ENCODE measurements at places on chromosomes 2 and 18.

DNA sequence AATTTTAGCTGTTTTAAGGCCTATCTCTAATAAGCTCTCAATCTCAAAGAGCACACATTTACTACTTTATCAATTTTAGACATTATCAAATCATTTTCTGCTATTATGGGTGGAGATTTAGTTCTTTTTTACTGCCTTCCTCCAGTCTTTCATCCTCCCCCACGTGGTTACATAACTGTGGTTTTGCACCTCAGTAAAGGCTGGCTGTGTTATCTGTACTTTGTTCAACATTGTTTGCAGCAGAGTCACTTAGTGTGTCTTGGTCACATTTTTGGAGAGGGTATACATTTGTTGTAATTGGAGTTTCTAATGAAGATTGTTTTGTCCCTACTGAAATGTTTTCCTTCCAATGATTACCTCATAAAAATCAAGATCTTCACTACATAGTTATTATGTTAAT lies 549.6 kb upstream of the CELF4 start:
- no peak for DNase-seq

DNA sequence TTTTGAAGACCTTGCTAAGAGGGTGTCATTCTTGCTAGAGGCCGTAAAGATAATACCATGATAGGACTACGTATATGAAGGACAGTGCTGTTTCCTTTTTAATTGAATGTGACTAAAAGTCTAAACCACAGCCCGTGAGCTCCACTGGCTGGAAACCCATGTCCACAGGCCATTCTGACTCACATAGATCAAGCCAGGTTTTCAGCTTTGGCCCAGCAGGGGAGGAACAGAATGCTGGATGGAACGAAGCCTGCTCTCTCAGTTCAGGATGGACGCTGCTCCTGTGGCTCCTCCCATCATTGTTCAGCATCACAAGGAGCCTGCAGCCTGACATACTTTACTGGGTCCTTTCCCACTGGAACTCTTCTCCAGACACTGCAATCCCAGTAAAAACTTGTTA lies 47.6 kb downstream of the ALPK2 start:
- no peak for DNase-seq

DNA sequence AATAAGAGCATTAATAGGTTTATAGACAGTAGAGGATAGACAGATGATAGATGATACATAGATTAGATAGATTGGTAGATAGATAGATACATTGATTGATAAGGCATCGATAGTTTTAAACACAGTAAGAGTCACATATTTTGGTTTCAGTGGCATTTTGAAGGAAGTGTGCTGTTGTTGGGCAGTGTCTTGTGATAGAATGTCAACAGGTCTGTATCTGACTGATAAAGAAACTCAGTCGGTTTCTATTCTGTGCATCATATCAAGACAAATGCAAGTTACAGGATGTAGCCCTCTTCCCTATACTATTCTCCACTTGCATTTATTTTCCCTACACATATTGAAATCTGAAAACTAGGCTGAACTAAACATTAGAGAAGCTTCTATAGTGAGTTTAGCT lies 1229.0 kb upstream of the ZEB2 start:
- no peak for DNase-seq

GRCh38 chr18:74489676-74490075 lies 6.5 kb upstream of the CNDP2 start:
- DNase-seq, result no peak

DNA sequence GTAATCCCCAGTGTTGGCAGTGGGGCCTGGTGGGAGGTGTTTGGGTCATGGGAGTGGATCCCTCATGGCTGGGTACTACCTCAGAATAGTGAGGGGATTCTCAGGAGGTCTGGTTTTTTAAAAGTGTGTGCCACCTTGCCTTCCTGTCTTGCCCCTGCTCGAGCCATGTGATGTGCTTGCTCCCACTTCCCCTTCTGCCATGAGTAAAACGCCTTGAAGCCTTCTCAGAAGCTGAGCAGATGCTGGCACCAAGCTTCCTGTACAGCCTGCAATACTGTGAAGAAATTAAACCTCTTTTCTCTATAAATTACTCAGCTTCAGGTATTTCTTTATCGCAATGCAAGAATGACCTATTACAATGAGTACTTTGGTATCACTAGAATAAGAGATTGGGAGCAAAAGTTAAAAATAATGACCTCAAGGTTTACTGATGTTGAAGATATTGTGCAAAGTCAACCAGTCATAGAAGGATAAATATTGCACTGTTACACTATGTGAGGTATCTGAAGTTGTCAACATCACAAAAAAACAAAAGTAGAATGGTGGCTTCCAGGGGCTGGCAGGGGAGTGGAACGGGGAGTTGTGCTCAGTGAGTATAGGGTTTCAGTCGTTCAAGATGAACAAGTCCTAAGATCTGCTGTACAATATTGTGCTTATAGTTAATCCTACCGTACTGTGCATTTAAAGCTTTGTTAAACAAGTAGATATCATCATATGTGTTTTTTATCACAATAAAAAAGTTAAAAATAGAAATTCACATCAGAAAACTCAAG lies 938.3 kb upstream of the CNTNAP5 start:
- no peak for DNase-seq

DNA sequence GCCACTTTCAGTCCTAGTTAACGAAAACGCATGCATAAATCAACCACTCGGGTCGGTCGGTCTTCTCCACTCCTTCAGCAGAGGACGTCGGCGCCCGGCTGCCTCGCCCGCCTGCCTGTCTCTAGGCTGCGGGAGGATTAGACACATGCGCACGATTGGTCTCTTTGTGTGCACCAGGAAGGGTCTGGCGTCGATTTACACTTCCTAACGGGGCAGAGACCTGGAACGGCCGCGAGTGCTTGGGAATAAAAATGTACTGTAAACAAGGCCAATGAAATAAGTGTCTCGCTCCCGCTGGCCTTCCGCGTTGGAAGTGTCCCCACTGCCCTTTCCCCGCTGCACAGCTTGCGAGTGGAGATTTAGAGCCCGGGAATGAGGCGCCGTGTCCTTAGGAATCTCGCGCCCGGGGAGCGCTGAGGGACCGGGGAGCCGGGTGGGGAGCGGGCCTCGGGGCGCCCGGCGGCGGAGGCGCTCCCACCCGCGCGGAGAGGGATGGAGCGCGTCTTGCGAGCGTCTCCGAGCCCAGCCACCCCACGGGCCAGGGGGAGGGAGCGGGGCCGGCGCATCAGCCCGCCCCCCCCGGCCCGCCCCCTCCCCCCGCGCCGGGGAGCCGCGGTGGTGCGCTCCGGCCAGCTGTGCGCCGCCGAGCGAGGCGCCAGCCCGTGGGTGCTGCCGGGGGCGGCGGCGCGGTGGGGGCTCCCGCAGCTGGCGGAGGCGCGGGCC lies at the start of gene DOK6:
Gene DOK6 (plus strand): TSS at position 636 of the 723 bp plus-strand sequence.
- DNase-seq, result no peak

DNA sequence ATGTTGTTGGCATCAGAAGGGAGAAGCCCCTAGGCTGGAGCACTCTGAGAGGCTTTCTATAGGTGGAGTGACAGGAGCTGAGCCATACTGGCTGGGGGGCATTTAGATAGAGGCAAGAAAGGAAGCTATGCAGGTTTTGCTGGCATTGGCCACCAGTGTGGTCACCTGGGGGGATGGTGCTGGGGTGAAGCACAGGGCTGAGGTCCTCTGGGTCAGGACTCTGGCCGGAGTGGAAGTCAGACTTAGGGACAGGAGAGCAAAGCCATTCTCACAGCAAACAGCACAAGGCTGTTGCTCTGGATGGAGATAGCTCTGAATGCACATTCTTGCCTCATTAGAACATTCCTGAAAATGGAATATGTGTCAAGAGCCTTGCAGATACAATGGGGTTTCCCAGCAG lies 47.4 kb downstream of the NTSR2 start:
- DNase-seq, result no peak

DNA sequence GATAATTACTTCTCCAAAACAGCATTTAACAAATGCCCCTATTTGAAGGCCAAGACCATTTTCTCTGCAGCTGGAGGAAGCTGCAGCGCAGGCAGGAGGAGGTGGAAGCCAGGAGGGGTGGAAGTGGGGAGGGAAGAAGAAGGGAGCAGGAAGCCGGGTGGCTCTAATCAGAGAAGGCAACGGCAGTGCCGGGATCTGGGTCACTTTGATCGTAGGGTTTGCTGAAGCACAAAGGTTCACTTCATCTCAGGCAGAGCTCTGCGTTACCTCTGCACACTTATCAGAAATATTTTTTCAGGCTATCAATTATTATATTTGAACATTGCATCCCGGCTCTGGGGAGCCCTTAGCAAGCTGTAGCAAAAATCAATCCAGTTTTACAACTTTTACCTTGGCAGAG lies 315.8 kb upstream of the POU3F3 start:
- no peak for DNase-seq

DNA sequence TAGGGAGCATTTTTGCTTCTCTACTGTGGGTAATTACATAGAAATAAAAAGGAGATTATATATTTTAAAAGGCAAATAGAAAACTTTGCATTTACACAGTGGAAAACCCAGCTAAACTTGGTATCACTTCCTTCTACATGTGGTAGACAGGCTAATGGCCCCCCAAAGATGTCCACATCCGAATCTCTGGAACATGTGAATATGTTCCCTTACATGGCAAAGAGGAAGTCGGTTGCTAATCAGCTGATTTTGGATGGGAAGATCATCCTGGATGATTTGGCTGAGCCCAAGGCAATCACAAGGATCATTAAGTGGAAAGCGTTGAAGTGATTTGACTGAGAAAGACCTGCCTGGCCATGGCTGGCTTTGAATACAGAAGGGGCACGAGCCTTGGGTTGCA lies 26.2 kb downstream of the CREG2 start:
- no peak for DNase-seq
